ENCODE measurements at places on chromosomes 13 and 19. TPM values are rescaled to one million over a fixed set of nuclear protein-coding genes. Genes with fewer than 3 reads are reported as not detected.

BLOC1S3 gene
- 11.8 TPM for total RNA-seq

FPR1 gene
- total RNA-seq, result not detected

SYDE1 gene
- total RNA-seq, result 0.53 TPM

DMRTC2 gene
- total RNA-seq, result not detected

APOC4 gene
- total RNA-seq, result not detected

MISP gene
- not detected for total RNA-seq

RASL11A gene
- 6.8 TPM for total RNA-seq

- H3K4me3 ChIP-seq, result no peak overlapping the region
- H3K4me1 ChIP-seq, result no peaks in the 10 kb centered on the region
- DNase-seq, result no peak
- no peak overlapping the region for H3K27ac ChIP-seq
Observed at GRCh38 chr13:102185375-102185984, 216.4 kb downstream of the FGF14 start.

- no peaks in the 10 kb centered on the region for H3K27me3 ChIP-seq
- H3K4me1 ChIP-seq, result no peaks in the 10 kb centered on the region
- no peak overlapping the region for H3K4me3 ChIP-seq
- no peaks in the 10 kb centered on the region for H3K36me3 ChIP-seq
- DNase-seq, result no peak
Observed at GRCh38 chr13:105442949-105443699, 1092.3 kb downstream of the EFNB2 start.

GRCh38 chr13:110337247-110337646, 30.2 kb downstream of the COL4A2 start:
- peaks cover 28% of the 10 kb centered on the region for H3K27me3 ChIP-seq
- DNase-seq, result no peak
- peaks cover 24% of the 10 kb centered on the region for H3K4me1 ChIP-seq
- H3K36me3 ChIP-seq, result no peaks in the 10 kb centered on the region

DNA sequence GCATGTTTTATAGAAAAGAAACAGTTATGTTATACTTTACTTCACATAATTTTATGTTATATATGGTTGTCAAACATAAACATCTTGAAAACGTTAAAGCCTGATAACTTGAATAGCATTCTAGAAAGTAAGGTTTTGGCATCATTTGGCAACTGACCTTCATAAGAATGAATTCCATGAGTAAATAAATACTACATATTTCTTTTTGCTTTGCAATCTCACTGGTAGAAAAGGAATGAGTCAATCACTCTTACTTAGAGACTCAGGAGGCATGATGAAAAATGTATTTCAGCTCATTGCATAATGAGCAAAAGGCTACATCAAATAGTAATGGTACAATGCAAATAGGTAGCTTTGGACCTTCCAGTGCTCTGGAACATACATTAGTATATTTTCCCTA, 1381.9 kb downstream of the EFNB2 start:
- no peak overlapping the region for H3K27ac ChIP-seq
- peaks cover 14% of the 10 kb centered on the region for H3K27me3 ChIP-seq
- no peaks in the 10 kb centered on the region for H3K4me1 ChIP-seq
- no peaks in the 10 kb centered on the region for H3K36me3 ChIP-seq
- no peak for DNase-seq

- DNase-seq, result no peak
- H3K27me3 ChIP-seq, result peaks cover 7% of the 10 kb centered on the region
- no peak overlapping the region for H3K4me3 ChIP-seq
Observed at GRCh38 chr13:46861959-46862358, 34.9 kb downstream of the HTR2A start.

DNA sequence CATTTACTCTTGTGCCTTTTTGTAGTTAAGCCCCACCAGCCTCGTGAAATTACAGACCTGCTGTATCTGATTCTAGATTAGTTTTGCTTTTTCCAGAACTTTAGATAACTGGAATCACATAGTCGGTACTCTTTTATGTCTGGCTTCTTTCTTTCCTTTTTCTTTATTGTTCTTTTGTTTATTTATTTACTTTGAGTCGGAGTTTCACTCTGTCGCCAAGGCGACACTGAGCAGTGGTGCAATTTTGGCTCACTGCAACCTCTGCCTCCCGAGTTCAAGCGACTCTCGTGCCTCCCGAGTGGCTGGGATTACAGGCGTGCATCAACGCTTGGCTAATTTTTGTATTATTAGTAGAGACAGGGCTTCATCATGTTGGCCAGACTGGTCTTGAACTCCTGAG, 6.0 kb upstream of the NCCRP1 start:
- H3K36me3 ChIP-seq, result no peaks in the 10 kb centered on the region
- H3K4me3 ChIP-seq, result no peak overlapping the region
- DNase-seq, result no peak
- H3K4me1 ChIP-seq, result peaks cover 5% of the 10 kb centered on the region

DNA sequence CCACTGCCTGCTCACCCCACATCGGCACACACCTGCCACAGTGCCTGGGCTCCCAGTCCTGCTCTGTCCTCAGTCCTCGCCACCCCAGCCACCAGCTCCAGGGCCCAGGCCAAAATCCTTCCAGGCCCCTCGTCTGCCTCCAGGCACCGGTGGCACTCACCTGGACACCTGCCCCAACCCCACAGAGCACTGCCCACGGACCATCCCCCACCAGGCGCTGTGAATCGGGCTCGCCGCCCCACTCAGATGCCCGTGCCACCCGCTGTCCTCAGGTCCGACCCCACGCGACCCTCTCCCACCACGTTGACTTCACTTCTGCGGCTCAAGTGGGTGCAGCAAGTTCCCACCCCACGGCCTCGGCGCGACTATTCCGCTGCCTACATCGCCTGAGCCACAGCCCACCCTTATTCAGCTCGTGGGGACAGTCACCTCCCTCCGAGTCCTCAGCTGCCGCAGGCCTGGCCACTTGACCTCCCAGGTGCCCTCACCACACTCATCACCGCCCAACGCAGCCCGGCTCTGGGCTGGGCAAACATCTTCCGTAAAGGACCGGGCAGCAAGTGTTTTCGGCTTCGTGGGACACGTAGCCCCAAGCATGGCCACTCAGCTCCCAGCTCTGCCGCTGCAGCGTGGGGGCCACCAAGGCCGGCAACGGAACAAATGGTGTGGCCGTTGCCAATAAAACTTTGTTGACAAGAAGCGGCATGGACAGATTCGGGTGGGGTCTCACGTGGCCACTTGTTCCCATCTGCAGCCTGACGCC, 5.7 kb downstream of the PIP5K1C start:
- H3K4me3 ChIP-seq, result no peak overlapping the region
- no peaks in the 10 kb centered on the region for H3K27me3 ChIP-seq
- DNase-seq, result no peak

- DNase-seq, result no peak
- H3K4me1 ChIP-seq, result peaks cover 10% of the 10 kb centered on the region
- peaks cover 2% of the 10 kb centered on the region for H3K36me3 ChIP-seq
- H3K27ac ChIP-seq, result no peak overlapping the region
- no peak overlapping the region for H3K4me3 ChIP-seq
- H3K27me3 ChIP-seq, result peaks cover 2% of the 10 kb centered on the region
Observed at GRCh38 chr13:21688056-21688455, 17.2 kb downstream of the FGF9 start.

DNA sequence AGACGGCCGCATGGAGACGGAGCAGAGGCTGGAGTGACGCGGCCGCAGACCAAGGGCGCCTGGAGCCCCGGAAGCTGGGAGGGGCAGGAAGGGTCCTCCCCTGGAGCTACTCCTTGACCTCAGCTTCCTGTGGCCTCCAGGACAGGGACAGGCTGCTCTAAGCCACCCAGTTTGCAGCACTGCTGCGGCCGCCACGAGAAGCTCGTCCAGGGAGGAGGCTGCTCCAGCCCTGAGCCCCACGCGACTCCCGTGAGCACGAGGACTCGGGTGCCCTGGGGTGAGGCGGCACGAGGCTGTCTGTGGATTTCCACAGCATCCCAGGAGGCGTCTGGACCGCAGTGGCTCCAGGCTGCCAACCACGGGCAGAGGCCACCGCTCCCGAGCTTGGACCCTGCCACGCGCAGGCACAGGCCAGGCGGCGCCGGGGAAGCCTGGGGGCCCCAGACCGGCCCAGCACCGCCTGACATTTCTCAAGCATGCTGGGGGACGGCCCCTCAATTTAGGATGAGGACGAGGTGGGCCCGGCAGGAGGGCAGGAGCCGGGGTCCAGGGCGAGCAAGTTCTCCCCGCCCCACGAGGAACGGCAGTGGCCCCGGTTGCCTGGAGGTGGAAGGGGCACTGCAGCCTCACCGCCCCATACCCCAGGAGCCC, 10.7 kb downstream of the SBNO2 start:
- no peaks in the 10 kb centered on the region for H3K36me3 ChIP-seq
- no peak overlapping the region for H3K27ac ChIP-seq
- no peak for DNase-seq
- no peaks in the 10 kb centered on the region for H3K27me3 ChIP-seq
- peaks cover 6% of the 10 kb centered on the region for H3K4me1 ChIP-seq

DNA sequence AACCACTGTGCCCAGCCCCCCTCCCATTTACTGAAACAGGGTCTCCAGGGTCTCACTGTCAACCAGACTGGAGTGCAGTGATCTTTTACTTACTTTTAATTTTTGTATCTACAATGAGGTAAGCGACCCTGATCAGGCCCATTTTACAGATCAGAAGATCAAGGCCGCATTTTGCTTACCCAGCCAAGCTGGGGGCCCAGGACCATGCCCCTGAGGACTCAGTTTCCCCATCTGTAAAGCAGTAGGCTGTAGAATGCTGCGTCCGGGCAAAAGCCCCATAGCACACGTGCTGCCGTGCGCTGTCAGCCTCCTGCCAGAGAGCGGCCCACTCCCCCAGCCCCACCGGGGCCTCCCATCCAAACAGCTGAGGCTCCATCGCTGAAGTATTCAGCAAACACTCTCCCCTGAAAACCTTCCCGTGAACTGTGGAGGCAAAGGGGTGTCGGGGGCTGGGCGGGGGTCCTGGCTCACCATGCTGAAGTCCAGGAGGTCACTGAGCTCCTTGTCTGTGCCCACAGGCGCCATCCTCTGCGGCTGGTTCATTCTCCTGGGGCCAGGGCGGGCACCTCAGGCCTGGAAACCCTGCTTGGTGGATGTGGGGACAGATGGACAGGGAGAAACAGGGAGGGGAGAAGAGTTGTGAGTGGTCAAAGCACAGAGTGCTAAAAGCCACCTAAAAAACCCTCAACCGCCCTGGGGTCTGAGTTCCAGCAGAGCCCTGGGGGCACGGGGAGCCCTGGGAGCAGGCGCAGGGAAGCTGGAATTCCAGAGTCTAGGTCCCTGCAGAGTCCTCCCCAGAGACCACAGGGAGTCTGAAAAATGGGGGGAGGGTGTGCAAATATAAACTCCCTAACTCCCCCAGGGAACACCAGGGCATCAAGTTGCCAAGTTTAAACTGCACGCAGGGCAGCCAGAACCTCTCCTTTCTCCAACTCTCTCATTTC, 2.4 kb downstream of the TCF3 start:
- peak overlapping the region; percentile 80 for H3K27ac ChIP-seq
- no peak for DNase-seq
- H3K4me1 ChIP-seq, result peaks cover 29% of the 10 kb centered on the region
- peak overlapping the region; percentile 84 for H3K4me3 ChIP-seq
- no peaks in the 10 kb centered on the region for H3K27me3 ChIP-seq
- peaks cover 13% of the 10 kb centered on the region for H3K36me3 ChIP-seq

DNA sequence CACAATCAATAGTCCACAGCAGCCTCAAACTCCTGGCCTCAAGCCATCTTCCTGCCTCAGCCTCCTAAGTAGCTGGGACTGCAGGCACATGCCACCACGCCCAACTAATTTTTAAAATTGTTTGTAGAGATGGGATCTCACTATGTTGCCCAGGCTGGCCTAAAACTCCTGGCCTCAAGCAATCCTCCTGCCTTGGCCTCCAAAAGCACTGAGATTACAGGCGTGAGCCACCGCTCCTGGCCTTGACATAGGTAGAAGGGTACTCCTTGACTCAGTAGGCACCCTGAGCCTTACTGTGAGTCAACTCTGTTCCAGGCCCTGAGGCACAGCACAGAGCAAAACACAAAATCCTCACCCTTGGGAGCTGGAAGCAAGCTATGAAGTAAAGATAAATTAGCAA, 7.8 kb downstream of the TNPO2 start:
- no peaks in the 10 kb centered on the region for H3K27me3 ChIP-seq
- H3K4me1 ChIP-seq, result peaks cover 17% of the 10 kb centered on the region
- H3K27ac ChIP-seq, result no peak overlapping the region
- no peak overlapping the region for H3K4me3 ChIP-seq
- no peak for DNase-seq

DNA sequence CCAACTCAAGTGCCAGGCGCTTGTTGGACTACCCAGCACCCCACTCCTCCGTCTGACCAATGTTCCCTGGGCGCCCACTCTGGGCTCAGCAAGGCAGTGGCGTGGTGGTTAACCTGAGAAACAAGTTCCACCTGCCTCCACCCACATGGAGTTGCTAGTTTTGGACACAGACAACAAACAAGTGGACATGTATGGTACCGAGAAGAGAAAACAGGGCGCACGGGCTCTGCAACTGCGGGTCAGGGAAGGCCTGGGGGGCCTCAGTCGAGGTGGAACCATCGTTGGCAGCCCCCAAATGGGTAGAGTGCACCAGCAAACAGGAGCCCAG, 2.5 kb downstream of the MIER2 start:
- H3K27ac ChIP-seq, result no peak overlapping the region
- peaks cover 66% of the 10 kb centered on the region for H3K4me1 ChIP-seq
- peaks cover 7% of the 10 kb centered on the region for H3K27me3 ChIP-seq
- no peak for DNase-seq

- no peak overlapping the region for H3K4me3 ChIP-seq
- no peak for DNase-seq
Observed at GRCh38 chr13:106299621-106300020, 235.8 kb downstream of the EFNB2 start.

DNA sequence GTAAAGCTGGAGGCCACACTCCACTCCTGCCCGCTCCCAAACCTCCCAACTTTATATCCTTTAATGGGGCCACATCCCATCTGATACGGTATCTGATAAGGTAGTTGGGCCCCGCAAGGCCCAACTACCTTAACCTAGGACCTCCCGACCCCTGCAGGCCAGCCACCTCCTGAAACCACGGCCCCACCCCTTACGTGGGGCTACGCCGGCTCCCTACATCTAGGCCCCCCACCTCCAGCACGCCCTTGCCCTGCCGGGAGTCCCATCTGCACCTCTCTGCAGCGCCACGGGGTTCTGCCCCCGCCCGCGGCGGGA, 2.2 kb downstream of the IGFLR1 start:
- H3K27ac ChIP-seq, result no peak overlapping the region
- H3K4me1 ChIP-seq, result peaks cover 30% of the 10 kb centered on the region
- peak overlapping the region; percentile 89 for H3K4me3 ChIP-seq
- H3K36me3 ChIP-seq, result peaks cover 48% of the 10 kb centered on the region
- H3K27me3 ChIP-seq, result no peaks in the 10 kb centered on the region

DNA sequence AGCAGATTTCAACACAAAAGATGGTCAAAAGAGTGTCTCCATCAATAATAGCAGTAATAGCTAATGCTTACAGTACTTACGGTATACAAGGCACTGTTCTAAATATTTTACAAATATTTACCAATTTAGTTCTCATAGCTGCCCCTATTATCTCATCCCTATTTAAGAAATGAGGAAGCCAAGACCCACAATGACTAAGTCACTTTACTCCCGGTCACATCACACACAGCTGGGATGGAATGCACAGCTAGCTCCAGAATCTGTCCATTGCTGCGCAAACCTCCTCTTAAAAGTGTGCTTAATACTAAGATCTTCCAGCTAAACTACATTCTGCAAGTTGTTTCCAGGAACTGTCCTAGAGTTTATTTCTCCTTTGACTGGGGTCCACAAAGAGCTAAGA, 63.4 kb downstream of the RAP2A start:
- H3K27ac ChIP-seq, result no peak overlapping the region
- no peak for DNase-seq
- H3K4me3 ChIP-seq, result no peak overlapping the region
- peaks cover 10% of the 10 kb centered on the region for H3K27me3 ChIP-seq
- H3K36me3 ChIP-seq, result no peaks in the 10 kb centered on the region
- H3K4me1 ChIP-seq, result no peaks in the 10 kb centered on the region

- no peak for DNase-seq
- no peak overlapping the region for H3K27ac ChIP-seq
- H3K27me3 ChIP-seq, result peaks cover 3% of the 10 kb centered on the region
- H3K4me3 ChIP-seq, result no peak overlapping the region
- H3K36me3 ChIP-seq, result no peaks in the 10 kb centered on the region
Observed at GRCh38 chr13:106942563-106942962, 374.6 kb upstream of the ARGLU1 start.
